ENCODE measurements at places on chromosomes 2 and 18. TPM values are rescaled to one million over a fixed set of nuclear protein-coding genes. Genes with fewer than 3 reads are reported as not detected.

The RELCH gene
- total RNA-seq, result 36.5 TPM

DNA sequence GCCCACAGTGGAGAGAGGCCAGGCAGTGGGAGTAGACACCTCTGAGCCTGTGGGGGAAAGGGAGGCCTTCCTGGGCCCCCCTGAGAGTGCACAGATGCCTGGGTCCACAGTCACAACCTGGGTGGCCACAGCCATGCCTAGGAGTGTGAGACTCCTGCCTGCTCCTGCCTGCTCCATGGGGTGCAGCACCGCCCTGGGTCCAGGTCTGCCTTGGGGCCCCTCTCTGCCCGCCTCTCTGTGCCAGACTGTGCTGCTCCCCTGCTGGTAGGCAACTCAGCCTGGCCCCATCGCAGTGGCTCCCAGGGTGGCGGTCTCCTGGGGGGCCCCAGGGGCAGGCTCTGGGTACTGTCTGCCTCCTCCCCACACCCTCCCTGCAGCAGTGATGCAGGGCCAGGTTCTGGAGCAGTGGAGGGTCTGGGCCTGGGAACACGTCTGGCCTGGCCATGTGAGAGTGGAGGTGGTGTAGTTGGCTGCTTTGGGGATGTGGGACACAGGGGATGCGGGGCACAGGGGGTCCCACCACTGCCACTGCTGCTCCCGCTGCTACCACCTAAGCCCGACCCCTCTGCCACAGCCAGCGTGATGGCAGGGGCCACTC lies 60.1 kb upstream of the DLX2 start:
- no peak for DNase-seq

GRCh38 chr2:175366815-175367214 lies 185.3 kb upstream of the ATP5MC3 start:
- peak; percentile 24 for DNase-seq

The IL1RL1 gene
- total RNA-seq, result 23.6 TPM

DNA sequence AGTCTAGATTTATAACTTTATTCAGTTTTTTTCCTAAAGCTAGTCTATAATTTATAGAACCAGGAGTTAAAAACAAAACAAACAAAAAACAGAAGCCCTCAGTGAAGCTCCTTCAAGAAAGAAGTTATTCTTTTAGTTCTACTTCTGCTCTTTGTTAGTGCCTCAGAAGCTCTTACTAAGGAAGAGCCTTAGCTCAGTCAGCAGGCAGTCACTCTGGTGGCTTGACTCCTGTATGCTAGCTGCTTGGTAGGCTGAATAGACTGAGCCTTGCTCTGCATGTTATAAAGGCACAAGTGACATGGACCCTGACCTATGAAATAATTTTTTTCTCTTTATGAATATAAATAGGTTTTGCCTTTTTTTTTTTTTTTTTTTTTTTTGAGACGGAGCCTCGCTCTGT lies 24.8 kb downstream of the NCOA1 start:
- DNase-seq, result no peak

The SCN3A gene
- not detected for total RNA-seq

DNA sequence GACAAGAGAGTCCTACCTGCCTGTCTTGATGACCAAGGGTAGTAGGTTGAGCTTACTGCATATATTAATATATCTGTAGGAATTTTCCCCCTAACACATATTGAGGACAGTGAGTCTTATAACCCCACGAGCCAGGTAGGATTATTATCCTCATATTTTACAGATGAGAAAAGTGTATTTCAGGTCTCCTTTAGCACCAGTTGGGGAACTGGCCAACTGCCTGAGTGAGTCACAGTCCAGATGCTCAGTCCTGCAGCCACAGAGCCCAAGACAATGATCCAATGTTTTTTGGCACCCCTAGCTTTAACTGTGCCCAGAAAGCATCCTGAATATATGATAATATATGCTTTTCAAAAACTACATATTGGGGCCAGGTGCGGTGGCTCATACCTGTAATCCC lies 30.8 kb upstream of the GLS start:
- DNase-seq, result peak; percentile 89

The ALK gene
- not detected for total RNA-seq

All from mammary epithelial cell (primary cell).